NCI-H2081 (cell line): ENCODE measurements at places on chromosomes 7 and 10.

DNA sequence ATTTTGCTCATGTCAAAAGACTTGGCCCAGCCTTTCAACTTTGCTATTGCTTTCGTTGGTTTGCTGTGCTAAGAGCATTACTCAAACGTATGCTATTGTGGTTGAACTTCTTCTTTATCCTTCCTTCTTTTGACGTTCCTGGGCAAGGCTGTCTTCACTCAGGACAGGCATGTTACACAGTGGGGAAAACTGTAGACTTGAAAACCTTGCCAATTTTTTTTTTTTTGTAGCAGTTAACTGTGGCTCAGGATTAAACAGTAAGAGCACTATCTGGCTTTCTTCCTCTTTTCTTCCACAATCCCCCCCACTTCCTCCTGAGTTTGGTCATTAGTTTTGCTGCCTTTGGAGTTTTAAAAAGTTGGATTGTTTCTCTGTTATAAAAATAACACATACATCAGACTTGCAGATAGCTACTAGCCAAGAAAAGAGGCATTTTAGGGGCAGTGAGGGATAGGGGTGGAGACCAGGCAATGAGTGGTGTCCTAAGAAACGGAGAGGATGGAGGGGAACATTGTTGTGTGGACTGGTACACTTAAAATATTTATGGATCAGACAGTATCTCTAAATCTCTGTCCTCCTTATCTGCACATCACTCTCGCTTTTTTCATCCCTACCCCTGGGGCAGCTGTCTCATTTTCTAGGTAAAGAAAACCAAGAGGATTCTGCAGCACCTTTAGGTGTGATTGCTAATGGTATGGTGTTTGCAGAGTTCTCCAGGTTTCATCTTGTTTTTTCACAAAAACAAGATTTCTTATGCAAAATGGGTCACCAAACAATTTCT is 181.7 kb downstream of the LRMDA start:
- no peak for DNase-seq

GRCh38 chr10:79449181-79450146 is 4.0 kb upstream of the ZCCHC24 start:
- DNase-seq = no peak

- DNase-seq = no peak
Observed at GRCh38 chr10:34920578-34920977, 105.5 kb upstream of the PARD3 start.

DNA sequence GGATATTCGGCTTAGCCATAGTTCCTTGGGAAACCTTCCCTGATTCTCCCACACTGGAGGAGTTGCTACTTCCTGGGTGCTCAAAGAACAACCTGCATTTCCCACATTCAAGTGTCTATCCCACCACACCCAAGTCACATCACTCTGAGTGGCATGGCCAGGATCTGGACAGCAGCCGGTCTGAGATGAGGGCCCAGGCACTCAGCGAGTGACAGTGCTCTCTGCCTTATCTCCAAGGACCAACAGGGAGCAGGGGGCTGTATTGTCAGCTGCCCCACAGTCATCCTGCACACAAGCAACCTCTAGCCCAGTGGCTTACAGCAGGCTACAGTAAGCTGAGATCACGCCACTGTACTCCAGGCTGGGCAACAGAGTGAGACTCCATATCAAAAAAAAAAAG is 16.1 kb upstream of the SLC18A3 start:
- no peak for DNase-seq

GRCh38 chr7:45435846-45436245 is 138.3 kb upstream of the ADCY1 start:
- DNase-seq = no peak

DNA sequence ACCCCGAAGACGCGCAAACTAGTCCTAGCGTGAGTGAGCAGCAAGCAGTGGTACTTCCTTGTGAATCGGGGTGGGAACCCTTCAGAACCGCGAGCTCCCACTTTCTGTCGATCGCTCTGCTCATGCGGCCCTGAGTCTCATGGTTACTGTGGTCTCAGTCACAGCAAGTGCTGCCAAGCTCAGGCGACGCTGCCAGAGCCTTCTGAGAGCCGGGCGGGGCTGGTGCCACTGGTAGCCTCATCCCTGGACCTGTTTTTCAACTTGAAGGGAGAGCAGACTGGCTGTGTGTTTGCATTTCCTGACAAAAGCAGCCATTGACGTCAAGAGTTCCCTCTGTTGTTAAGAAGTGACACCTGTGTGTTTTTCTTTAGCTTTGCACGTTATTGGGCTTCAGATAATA is 32.9 kb upstream of the BHLHA15 start:
- no peak for DNase-seq

DNA sequence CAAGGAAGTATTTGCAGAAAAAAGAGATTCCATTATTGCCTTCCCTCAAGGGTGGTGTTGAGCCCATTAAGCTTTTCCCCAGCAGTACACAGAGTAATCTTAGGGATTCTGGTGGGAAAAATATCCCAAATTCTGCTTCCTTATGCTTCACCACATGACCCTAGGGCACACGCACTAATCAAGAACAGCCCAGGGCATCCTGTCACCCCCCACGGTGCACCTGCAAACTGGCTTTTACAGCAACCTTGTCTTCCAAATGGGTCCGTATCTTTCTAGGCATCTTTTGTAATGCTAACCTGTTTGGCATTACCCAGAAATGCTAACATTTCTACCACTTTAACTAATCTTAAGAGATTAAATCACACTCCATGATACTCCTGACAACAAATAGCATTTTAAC is 926 bp upstream of the C7orf33 start:
- DNase-seq = no peak

- DNase-seq = no peak
Observed at GRCh38 chr7:68155676-68156075, 1159.0 kb downstream of the TYW1 start.

- peak; percentile 65 for DNase-seq
Observed at GRCh38 chr7:130277763-130278643, 11.3 kb downstream of the CPA2 start.

GRCh38 chr10:23467012-23467411 is 28.1 kb downstream of the OTUD1 start:
- no peak for DNase-seq

GRCh38 chr10:35336084-35336831 is at the start of gene CCNY:
CCNY (plus strand) TSS chr10:35336509; CDS start chr10:35337054, 545 bp downstream.
- DNase-seq = peak; percentile 60

DNA sequence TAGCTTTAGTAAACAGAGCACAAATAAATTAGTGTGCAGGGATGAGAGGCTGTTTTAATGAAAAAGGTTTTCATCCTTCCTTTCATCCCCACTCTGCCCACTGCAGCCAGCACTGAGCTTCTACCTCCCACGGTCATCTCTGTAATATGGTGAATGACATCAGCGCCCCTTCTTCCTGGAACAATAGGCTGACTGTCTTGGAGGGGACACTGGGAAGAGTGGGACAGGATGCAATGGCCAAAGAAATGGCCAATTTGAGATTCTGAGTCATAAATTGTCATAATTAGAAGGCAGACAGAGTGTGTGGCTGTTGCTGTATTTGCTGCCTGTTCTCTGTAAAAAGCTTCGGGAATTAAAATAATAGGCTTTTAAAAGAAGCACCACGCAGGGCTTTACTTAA is 126.7 kb upstream of the CALN1 start:
- no peak for DNase-seq

DNA sequence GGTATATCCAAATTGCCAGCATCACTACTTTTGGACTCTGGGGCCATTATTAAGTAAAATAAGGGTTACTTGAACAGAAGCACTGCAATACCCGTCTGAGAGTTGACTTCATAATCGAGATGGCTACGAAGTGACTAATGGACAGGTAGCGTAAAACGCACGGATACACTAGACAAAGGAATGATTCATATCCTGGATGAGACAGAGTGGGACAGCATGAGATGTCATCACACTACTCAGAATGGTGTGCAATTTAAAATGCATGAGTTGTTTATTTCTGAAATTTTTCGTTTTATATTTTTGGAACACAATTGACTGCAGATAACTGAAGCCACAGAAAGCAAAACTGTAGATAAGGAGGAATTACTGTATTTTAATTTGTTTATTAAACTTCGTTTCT is 421.5 kb upstream of the LRGUK start:
- DNase-seq = no peak

DNA sequence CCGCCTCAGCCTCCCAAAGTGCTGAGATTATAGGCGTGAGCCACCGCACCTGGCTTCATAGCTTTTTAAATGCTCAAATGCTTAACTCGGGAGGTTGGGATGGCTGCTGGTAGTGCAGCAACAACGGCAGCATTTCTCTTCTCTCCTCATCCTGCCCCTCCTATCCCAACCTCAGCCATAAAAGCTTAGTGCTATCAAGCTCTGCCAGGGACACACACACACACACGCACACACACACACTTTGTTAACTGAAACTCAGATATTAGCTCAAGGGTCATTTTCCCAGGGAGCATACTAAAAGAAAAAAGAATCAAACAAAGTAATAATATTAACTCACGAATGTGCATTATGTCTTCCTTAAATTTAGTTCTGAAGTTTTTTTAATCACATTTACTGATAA is 63.0 kb upstream of the HPS1 start:
- DNase-seq = no peak

DNA sequence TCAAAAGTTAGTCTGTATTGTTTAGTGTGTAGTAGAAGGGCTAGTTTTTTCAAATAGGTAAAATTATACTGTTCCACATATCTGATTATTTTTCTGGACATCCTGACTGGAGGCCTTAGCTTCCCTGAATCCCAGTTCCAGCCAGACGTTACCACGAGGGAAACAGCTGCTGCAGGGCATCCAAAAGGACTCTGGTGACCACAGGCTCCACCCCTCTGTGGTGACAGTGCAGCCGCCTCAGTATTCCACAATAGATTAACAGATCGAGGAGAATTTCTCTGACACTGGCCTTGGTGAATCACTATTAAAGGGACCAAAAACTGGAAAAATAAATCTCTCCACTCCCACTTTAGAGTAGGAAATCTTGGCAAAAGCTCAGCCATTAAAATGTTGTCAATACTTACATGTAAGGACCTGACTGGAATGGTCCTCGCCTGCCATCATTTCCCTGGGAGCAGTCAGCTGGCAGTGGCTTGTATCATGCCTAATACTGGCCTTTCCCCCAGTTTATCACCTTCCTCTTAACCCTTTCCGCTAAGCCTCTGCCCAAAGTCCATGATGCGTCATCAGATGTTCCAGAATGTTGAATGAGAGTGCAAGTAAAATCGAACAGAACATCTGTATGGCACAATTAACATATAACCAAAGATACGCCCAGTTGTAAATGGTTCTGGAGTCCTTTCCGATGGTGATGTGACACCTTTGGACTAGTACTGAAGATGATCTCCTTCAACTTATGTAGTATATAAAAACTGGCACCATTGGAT is 31.6 kb downstream of the ENO4 start:
- no peak for DNase-seq

DNA sequence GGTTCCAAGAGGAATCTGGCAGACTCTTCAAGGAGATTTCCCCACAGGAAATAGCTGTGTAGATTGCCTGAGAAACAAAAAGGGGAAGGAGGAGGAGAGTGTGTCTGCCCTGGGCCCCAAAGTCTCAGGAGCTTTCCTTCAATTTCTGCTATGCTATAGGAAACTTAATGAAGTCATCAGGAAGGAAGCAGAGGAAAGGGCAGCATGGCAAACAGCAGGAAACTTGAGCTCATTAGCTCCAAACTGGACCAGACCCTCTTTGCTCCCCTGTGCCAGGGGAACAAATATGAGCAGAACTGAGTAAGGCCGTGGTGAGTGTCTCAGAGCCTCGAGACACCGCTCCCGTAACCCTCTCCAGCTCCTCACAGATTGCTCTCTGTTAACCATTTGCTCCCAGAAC is 4.8 kb upstream of the KCNIP2 start:
- no peak for DNase-seq

DNA sequence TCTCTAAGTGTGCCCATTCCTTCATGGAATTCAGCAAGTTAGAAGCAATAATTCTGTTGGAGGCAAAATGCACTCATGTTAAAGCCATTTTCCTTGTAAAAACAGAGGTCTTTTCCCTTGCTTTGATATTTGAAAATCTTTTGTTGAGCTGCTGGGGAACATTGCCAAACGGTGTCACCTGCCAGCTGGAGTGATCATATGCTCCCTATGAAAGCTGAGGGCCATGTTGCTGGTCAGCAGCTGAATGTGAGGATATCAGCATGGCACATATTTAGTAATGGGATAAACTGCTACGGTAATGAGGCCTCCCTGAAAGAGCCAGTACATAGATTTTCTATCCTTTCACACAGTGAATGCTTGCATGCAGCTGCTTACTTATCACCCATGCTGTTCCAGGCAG is 224.3 kb downstream of the THSD7A start:
- peak; percentile 63 for DNase-seq
